ENCODE measurements at places on chromosomes 16 and 17. TPM values are rescaled to one million over a fixed set of nuclear protein-coding genes. Genes with fewer than 3 reads are reported as not detected.
A peak's percentile ranks its signal among the peaks of the same experiment; 100 is the strongest.

The SRRM2 gene
- total RNA-seq = 84.8 TPM

The KCNJ18 gene
- not detected for total RNA-seq

The GNG13 gene
- total RNA-seq = not detected

The LGALS9C gene
- total RNA-seq = 0.25 TPM

DNA sequence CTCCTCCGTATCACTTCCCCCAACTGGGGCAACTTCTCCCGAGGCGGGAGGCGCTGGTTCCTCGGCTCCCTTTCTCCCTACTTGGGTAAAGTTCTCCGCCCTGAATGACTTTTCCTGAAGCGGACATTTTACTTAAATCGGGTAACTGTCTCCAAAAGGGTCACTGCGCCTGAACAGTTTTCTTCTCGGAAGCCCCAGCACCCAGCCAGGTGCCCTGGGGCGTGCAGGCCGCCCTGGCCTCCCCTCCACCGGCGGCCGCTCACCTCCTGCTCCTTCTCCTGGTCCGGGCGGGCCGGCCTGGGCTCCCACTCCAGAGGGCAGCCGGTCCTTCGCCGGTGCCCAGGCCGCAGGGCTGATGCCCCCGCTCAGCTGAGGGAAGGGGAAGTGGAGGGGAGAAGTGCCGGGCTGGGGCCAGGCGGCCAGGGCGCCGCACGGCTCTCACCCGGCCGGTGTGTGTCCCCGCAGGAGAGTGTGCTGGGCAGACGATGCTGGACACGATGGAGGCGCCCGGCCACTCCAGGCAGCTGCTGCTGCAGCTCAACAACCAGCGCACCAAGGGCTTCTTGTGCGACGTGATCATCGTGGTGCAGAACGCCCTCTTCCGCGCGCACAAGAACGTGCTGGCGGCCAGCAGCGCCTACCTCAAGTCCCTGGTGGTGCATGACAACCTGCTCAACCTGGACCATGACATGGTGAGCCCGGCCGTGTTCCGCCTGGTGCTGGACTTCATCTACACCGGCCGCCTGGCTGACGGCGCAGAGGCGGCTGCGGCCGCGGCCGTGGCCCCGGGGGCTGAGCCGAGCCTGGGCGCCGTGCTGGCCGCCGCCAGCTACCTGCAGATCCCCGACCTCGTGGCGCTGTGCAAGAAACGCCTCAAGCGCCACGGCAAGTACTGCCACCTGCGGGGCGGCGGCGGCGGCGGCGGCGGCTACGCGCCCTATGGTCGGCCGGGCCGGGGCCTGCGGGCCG lies 1.6 kb downstream of the HIC1 start:
- H3K27ac ChIP-seq = peak overlapping the region; percentile 64
- no peaks in the 10 kb centered on the region for H3K36me3 ChIP-seq
- DNase-seq = no peak
- H3K4me3 ChIP-seq = peak overlapping the region; percentile 19

DNA sequence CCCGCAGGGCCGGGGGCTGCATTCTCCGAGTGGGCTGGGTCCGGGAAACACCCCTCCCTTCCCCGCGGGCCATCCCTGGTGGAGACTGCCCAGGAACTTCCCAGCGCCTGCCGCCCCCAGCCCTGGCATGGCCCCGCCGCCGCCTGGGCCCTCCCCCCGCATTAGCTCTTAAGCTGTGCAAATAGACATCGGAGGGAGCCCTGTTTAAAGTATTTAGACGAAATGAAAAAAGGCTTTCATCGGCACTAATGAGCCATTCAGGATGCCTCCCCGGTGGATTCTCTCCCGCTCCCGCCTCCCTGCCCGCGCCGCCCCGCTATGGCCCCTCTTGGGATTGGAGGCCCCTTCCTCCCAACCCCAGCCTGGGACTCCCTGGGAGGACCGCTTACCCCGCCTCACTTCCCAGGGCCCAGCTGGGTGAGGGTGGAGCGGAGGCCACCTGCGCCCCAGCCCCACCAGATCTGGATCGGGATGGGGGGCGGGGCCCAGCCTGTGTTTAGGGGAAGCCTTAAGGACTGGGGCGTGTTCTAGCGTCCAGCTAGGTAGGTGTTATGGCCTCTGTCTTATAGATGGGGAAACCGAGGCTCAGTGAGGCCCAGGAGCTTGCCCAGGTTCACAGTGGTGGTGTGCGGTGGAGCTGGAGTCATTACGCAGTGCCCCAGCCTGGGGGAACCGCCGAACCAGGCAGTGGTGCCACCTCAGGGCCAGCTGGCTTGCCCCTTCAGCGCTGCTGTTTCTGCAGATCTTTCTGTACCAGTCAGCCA lies 19.7 kb downstream of the SEZ6 start:
- H3K27ac ChIP-seq = no peak overlapping the region
- H3K4me1 ChIP-seq = no peaks in the 10 kb centered on the region
- no peaks in the 10 kb centered on the region for H3K27me3 ChIP-seq
- no peak for DNase-seq
- no peak overlapping the region for H3K4me3 ChIP-seq

GRCh38 chr16:12565423-12565822 lies 238.3 kb downstream of the CPPED1 start:
- DNase-seq = no peak
- H3K4me3 ChIP-seq = no peak overlapping the region

- no peak overlapping the region for H3K27ac ChIP-seq
- no peak for DNase-seq
- H3K27me3 ChIP-seq = no peaks in the 10 kb centered on the region
- peaks cover 6% of the 10 kb centered on the region for H3K4me1 ChIP-seq
Observed at GRCh38 chr17:57938061-57938502, 17.1 kb downstream of the CUEDC1 start.

DNA sequence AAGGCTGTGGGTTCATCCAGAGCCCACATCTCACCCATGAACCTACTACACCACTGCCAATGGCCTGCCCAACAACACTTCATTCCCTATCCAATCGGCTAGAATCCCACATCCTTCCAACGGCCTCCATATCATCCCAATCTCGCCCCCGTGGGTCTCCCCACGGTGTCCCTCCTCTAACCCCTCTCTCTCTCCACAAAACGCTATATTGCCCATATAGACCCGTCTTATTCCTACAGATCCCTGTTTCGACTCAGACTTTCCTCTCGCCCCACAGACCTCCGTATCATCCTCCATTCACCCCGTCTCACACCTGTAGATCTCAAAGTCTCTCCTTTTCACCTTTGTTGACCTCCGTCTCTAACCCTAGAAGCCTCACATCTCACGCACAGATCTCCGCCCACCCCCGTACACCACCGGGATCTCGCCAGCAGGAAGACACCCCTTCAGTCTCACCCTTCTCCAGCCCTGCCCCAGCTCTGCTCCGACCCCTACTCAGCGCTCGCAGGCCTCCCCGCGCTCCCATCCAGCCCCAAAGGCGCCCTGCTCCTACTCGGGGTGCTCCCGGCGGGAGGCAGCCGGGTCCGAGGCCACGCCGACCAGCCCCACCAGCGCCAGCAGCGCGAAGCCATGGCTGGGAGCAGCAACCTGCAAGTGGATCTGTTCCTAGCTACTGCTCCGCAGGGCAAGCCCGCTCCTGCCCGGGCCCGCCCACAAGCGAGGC lies at the start of gene FDXR:
FDXR (minus strand) TSS at position 682 of the 724 bp plus-strand sequence; CDS start at position 632, 50 bp downstream.
- peak within 1 kb of the TSS; percentile 69 for H3K4me3 ChIP-seq
- no peak for DNase-seq
- peaks cover 10% of the 10 kb centered on the region for H3K4me1 ChIP-seq

- DNase-seq = no peak
- H3K27me3 ChIP-seq = no peaks in the 10 kb centered on the region
- H3K27ac ChIP-seq = peak overlapping the region; percentile 40
- no peak overlapping the region for H3K4me3 ChIP-seq
- H3K36me3 ChIP-seq = no peaks in the 10 kb centered on the region
Observed at GRCh38 chr17:37147301-37147812, 198.6 kb downstream of the AATF start.

DNA sequence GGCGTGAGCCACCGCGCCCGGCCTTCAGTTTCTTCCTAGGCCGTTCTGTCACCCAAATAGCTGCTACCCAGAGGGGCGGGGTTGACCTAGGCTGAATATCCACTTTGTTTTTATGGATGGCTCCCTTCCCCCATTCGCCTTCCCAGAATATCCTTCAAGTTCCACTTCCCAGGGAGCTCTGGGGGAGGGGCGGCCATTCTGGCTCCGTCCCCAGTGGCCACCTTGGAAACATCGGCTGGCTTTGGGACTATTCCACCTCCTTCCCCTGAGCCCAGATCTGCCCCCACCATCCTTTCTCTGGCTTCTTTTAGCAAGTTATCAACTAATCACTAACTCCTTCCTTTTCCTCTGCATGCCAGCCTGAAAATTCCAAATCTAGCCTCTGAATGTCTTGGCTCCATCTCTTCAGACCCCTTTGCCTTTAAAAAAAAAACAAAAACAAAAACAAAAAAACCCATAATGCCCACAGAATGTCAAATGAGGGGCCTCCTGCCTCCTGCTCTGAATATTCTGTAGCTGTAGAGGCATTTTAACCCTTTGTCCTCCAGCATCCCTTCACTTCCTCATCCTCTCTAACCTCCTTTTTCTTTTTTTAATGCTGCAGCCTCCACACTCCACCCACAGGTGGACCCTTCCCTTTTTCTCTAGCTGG lies 6.4 kb downstream of the ATP1B2 start:
- no peak overlapping the region for H3K4me3 ChIP-seq
- H3K27me3 ChIP-seq = no peaks in the 10 kb centered on the region
- no peaks in the 10 kb centered on the region for H3K36me3 ChIP-seq
- no peaks in the 10 kb centered on the region for H3K4me1 ChIP-seq

DNA sequence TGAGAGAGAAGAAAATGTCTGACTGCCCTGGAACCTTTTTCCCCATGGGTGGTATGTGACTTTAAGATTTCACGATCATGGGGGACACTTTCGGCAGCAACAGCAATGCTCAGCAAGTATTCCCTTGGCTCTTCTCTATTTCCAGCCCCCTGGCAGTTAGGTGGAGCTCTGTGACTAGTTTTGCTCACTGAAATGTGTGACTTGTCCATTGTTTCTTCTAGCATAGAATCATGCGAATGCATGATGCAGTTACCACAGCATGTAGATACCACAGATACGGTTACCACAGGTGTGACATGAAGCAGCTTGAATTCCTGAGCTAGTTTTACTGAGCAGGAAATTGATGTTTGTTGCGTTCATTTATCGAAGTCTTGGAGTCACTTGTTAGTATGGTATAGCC lies 1034.5 kb upstream of the EEF2KMT start:
- H3K4me1 ChIP-seq = no peaks in the 10 kb centered on the region
- H3K27ac ChIP-seq = no peak overlapping the region
- H3K27me3 ChIP-seq = no peaks in the 10 kb centered on the region

DNA sequence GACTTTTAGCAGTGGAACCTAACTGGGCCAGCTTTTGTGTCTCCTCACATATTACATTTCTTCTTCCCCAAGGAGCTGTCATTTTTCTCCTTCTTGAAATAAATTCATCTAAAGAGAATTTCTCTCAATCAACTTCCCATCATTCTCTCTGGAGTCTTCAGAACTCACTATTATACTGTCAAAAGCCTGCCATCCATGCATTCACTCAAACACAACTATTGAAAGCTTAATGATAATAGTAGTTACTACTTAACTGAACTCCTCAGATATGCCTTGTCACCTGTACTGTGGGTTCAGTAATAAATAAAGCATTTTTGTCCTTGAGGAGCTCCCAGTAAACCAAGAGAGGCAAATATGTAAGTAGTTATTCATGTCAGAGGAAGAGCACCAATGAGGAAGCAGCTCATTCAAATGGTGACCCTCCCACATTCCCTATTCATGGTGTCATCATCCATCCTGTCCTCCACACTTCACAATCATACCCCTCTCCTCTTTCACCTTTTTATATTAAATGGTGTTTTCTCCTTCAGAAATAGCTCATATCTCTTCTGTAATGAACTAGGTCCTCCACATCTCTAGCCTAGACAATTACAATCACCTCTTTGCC lies 162.6 kb downstream of the CA10 start:
- H3K27me3 ChIP-seq = no peaks in the 10 kb centered on the region
- DNase-seq = no peak
- no peaks in the 10 kb centered on the region for H3K36me3 ChIP-seq
- H3K4me3 ChIP-seq = no peak overlapping the region
- no peak overlapping the region for H3K27ac ChIP-seq

DNA sequence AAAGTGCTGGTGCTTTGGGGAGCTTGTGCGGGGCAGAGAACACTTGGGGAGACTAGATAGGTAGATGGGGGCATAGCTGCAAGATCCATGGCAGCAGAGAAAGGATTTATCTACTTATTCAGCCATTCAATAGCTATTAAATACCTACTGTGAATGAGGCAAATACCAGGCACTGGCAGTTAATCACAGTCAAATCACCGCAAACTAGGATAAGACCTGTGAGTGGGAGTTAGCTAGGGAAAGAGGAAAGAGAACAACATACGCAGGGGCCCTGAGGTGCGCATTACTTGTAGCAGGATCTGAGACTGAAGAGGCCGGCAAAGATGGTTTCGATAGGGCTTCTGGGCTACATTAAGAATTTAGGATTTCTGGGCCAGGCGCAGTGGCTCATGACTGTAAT lies 3.8 kb upstream of the ALKBH5 start:
- H3K36me3 ChIP-seq = no peaks in the 10 kb centered on the region
- H3K27me3 ChIP-seq = no peaks in the 10 kb centered on the region
- H3K4me1 ChIP-seq = peaks cover 13% of the 10 kb centered on the region
- H3K27ac ChIP-seq = no peak overlapping the region
- DNase-seq = no peak

DNA sequence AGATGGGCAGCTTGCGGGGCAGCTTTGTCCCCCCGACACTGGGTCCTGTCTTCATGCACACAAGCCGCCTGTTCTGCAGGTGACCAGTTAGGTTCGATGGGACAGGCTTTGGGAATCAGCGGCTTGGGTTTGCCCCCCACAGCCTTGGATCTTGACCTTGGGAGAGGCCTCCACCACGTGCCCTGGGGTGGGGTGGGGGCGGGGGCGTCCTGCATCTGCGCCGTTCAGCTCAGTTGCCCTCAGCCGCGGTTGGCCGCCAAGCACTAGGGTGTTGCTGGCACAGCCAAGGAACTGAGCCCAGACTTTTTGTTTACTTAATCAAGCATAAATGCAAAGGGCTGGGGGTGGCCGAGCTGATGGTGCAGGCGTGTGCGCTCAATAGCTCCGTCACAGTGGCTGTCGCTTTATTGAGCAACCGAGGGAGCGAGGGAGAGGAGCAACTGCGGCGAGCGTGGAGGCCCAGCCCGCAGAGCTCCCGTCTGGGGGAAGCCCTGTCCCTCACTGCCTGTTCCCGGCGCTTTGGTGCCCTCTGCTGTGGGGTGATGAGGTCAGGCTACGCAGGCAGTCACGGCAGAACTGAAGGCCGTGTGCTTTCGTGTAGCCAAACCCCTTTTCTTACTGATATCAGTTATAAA lies 33.9 kb downstream of the JPH3 start:
- peaks cover 2% of the 10 kb centered on the region for H3K27me3 ChIP-seq

- peaks cover 6% of the 10 kb centered on the region for H3K4me1 ChIP-seq
- no peak overlapping the region for H3K4me3 ChIP-seq
- H3K27ac ChIP-seq = no peak overlapping the region
- DNase-seq = no peak
Observed at GRCh38 chr16:1374418-1375297, 22.9 kb downstream of the GNPTG start.

- no peak overlapping the region for H3K27ac ChIP-seq
- H3K4me3 ChIP-seq = no peak overlapping the region
- H3K4me1 ChIP-seq = no peaks in the 10 kb centered on the region
- H3K27me3 ChIP-seq = no peaks in the 10 kb centered on the region
- no peak for DNase-seq
- H3K36me3 ChIP-seq = no peaks in the 10 kb centered on the region
Observed at GRCh38 chr16:14024283-14024682, 46.8 kb upstream of the MRTFB start.

GRCh38 chr16:70653406-70653805 lies 7.0 kb downstream of the IL34 start:
- no peak for DNase-seq
- no peak overlapping the region for H3K27ac ChIP-seq
- H3K4me1 ChIP-seq = no peaks in the 10 kb centered on the region
- no peaks in the 10 kb centered on the region for H3K27me3 ChIP-seq
- no peaks in the 10 kb centered on the region for H3K36me3 ChIP-seq

GRCh38 chr16:47694543-47694942 lies 233.4 kb downstream of the PHKB start:
- H3K27me3 ChIP-seq = no peaks in the 10 kb centered on the region
- H3K4me1 ChIP-seq = no peaks in the 10 kb centered on the region
- no peak overlapping the region for H3K4me3 ChIP-seq
- peaks cover 35% of the 10 kb centered on the region for H3K36me3 ChIP-seq
